Left colon (tissue), 2 donors: ENCODE measurements at places on chromosomes 4 and X.
A peak's percentile ranks its signal among the peaks of the same experiment; 100 is the strongest.

- no peak for DNase-seq
Measured at GRCh38 chr4:71290476-71290875, 48.3 kb upstream of the SLC4A4 start.

- DNase-seq, result no peak
Measured at GRCh38 chrX:129714581-129714980, 24.2 kb upstream of the XPNPEP2 start.

- no peak for DNase-seq
Measured at GRCh38 chr4:67160394-67160793, 384.9 kb downstream of the CENPC start.

GRCh38 chr4:35216636-35217035 is 1027.7 kb downstream of the ARAP2 start:
- DNase-seq, result no peak

- DNase-seq, result no peak
Measured at GRCh38 chr4:141158219-141158618, 24.9 kb upstream of the RNF150 start.

- no peak for DNase-seq
Measured at GRCh38 chr4:118787844-118788380, 48.0 kb downstream of the SEC24D start.

DNA sequence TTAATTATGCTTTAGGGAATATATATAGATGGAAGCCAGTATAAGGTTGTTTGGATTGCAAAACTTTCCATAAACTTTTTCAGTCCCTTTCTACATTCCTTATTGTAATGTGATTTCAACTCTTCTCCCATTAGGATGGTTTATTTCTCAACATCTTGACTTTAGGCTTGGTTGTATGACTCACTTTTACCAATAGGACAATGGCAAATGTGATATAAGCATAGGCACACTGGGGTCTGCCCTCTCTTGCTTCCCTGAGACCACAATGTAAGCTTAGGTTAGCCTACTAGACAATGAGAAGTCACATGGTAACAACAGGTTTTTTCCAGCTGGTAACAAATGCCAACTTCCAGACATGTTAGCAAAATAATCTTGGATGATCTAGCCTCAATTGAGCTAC is 163.3 kb upstream of the RBPJ start:
- no peak for DNase-seq

GRCh38 chr4:59994118-59994517 is 1206.0 kb upstream of the ADGRL3 start:
- no peak for DNase-seq

DNA sequence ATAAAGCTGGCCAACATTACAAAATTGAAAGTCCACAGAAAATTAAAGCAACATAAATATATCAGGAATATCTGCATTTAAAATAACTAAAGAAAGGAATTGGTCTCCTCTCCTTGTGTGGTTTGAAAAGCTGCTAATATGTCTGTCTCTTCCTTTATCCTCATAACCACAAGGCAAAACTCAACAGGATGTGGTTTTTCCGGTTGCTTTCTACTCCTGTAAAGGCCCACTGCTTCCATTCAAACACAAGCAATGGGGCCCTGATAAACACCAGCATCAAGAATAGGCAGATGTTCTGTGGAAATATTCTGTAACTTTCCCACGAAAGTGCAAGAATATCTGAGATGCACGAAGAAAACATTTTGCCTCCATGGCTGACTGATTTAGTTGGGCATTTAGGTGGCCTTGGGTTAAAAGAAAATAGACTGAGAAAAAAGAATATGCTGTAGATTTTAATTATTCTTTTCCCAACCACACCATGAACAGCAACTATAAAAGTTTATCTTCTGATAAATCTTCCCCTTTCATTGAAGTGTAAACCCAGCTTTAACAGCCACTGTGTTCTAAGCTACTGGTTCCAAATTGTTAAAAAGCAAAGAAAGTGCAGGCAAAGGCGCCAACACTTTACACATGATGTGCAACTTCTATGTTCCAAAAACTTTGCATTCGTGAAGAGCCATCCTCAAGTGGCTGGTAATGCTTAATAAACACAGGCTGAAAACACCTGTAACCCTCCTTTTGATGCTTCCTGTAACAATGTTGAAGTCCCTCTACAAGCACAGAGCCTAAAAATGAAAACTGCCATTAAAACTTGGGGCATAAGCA is 50.5 kb upstream of the NDST3 start:
- DNase-seq, result no peak

DNA sequence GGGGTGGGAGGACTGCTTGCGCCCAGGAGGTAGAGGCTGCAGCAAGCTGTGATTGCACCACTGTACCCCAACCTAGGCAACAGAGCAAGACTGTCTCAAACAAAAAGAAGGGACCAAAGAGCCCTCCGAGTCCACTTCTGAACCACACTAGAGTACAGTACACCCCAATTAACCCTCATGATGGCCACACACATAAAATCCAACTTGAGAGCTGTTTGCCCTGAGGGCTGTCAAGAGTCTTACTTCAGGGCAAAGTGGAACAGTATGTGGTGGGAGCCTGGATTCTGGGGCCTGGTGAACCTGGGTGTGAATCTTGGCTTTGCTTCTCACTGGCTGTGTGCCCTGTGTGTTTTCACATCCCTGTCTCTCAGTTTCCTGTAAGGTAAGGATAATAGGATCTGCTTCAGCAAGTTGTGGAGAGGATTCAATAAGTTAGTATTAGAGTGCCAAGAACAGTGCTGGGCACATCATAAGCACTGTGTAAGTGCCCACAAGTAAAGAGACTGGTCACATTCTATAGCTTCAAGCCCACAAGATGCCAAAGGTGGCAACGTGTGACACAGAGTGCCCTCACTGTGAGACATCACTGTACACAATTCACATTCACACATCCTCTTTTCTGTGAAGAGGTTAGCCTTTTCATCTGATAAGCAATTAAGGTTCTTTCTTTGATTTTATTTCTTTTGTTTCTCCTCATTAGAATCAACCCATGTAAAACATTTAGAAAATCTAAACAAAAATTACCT is 52.1 kb downstream of the LEF1 start:
- DNase-seq, result no peak

DNA sequence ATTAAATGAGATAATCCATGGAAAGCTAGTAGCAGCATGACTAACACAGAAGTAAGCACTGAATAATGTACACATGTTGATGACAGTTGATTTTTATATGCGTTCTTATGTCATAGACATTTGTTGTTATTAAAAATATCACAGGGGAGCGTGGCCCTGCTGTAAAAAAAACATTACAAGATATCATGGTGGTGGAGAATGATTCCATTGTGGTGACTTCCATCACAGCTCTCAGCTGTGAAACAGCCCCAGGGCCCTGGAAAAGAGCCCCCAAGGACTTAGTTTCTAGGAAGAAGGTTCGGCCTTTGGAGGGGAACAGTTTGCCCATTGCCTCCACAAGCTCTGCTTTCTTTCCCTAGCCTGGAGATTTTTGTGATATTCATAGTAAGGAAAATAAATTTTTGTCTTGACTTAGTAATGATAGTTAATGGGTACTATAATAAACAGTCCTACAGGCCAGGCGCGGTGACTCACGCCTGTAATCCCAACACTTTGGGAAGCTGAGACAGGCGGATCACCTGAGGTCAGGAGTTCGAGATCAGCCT is 49.9 kb downstream of the FAM114A1 start:
- DNase-seq, result no peak

- no peak for DNase-seq
Measured at GRCh38 chr4:37389366-37389765, 144.8 kb downstream of the NWD2 start.

DNA sequence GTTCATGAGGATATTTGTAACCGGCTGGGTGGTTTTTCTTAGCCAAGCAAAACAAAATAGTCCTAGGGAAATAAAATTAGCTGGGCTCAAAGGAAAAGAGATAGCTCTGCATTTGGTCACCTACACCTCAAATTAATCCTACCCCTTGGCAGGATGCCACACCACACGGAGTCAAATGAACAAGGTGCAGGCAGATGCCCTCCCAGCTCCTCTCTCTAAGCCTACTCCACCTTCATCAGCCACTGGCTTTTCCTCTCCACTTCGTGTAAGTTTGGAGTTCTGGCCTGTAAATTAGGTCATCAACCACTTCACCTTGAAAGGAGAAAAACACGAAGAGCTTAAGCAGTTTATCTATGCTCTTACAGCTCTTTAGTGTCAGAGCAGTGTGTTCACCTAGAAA is 1.4 kb downstream of the DDIT4L start:
- no peak for DNase-seq

DNA sequence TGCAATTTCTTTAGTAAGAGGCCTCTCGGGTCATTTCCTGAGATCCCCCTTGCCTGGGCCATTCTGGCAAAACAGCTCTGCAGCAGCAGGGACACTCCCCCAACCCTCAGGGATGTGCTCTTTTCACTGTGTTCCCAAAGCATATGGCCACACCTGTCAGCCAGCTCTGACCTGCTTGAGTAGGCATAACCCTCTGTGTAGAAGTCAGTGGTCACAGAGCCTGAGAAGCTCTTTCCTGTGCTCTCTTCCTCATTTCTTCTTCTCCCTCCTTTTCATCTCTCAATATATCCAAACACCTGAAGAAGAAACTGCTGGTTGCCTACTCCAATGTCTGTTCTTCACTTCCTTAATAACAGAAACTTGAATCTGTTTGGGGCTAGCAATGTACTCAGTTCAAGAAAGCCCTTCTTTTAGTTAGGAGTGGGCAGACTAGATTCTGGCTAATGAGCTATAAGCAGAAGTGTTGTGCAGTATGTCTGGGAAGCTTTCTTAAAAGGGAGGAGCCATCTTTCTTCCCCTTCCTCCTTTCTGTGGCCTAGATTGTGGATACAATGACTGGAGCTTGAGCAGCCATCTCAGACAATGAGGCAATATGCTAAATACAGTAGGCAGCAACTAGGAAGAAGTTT is 73.3 kb downstream of the PRPS1 start:
- DNase-seq, result no peak

- DNase-seq, result no peak
Measured at GRCh38 chr4:185602397-185602796, 67.1 kb upstream of the PDLIM3 start.

- no peak for DNase-seq
Measured at GRCh38 chr4:164524789-164525188, 229.1 kb upstream of the SMIM31 start.

DNA sequence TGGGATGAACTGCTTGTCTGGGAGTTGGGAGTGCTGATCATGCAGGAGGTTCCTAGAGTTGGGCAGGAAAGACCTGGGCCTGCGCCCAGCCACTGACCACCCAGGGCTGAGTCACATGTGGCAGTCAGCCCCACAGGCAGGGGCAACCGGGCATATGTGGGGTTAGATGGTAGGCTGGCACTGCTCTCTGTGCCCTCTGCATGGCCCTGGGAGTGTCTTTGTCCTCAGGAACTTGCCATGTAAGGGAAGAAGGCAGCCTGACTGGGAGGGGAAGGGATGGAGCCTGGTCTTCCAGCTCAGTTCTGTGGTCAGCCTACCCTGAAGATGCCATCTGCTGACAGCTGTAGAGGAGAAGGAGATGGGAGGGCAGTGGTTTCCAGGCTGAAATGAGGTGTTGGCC is 70.2 kb upstream of the EFNB1 start:
- DNase-seq, result no peak

DNA sequence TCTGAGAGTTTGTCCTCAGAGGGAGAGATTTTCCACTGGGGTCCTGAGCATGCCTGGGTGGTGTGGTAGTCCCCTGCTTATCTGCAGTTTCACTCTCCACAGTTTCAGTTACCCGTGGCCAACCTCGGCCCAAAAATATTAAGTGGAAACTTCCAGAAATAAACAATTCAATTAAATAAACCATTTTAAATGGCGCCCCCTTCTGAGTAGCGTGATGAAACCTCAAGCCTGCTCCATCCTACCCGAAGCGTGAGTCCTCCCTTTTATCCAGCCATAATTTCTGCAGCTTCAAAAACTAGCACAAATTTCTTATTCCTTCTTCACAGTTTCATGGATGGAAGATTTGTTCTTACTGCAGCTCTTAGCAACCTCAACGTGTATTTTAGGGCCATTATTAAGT is 26.7 kb downstream of the PNMA6E start:
- DNase-seq, result no peak

GRCh38 chr4:86586160-86586572 is 7.9 kb upstream of the PTPN13 start:
- DNase-seq, result no peak

- DNase-seq, result no peak
Measured at GRCh38 chrX:123291623-123292022, 107.5 kb downstream of the GRIA3 start.

DNA sequence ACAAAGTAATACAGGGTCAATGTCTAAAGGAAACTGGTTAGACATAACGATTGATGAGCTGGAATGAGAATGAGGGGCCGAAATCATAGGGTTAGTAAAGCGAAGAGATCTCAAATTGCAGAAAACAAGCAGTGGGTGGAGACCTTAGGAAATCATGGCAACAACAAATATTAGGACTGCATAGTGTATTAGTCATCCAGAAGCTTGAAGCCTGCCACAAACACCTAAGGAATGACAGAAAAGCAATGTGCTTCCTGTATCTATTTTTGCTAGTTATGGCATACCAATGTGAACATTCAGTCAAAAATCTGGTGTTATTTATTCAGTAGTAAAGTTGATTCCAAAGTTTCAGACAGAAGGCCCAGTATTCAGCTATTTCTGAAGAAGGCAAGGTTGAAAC is 410.9 kb upstream of the CT83 start:
- no peak for DNase-seq

- no peak for DNase-seq
Measured at GRCh38 chr4:75710246-75710645, 14.1 kb upstream of the USO1 start.

DNA sequence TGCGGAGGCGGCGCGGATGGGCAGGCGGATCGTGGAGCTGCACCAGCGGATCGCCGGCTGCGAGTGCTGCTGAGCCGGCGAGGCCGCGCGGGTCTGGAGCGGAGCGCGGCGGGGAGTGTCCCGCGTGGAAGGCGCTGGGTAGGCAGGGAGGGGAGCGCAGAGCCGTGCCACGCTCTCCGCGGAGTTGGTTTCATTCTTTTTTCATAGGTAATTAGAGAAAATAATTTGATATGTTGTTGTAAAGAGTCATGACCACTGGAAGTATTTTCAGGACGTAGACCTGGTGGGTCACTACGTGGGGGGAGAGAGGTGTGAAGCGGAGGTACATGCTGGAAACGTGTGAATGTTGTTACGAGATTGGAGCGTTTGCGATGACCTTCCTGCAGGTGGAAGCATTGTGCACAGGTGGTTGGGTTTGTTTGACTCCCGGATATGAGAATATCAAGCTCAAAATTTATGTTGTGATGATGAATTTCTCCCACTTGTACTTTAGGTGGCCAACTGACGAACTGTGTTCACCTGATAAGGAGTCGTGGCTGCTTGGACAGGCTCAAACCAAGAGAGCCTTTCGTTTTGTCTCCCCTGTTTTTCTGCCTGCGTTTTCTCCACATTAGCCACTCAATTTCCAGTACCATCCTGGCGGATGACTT is 19.1 kb upstream of the S100P start:
- DNase-seq, result peak; percentile 61

GRCh38 chr4:162891788-162892707 is 274.6 kb downstream of the NAF1 start:
- DNase-seq, result no peak

DNA sequence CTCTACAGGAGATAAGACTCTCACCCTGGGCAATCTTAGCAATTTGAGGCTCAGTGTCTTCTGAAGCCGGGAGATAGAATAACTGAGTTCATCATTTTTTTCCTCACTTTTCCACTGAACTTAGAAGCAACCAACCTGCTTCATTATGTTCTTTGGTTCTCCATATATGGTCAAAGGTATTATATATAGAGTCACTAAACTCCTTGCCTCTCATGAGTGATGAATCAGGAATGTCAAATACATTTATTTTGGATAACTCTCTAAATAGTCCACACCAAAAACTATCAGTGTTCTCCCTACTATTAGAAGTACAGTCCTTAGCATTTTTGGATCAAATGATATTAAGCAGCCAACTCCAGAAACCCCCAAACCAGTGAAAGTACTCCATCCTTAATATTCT is 421.5 kb upstream of the EPHA5 start:
- DNase-seq, result no peak

GRCh38 chr4:74104145-74104544 is 5.2 kb upstream of the CXCL2 start:
- DNase-seq, result peak; percentile 67
